ENCODE measurements at places on chromosomes 3 and 15.
A peak's percentile ranks its signal among the peaks of the same experiment; 100 is the strongest.

- DNase-seq, result no peak
Observed at GRCh38 chr15:101111570-101112262, 140.1 kb downstream of the CHSY1 start.

DNA sequence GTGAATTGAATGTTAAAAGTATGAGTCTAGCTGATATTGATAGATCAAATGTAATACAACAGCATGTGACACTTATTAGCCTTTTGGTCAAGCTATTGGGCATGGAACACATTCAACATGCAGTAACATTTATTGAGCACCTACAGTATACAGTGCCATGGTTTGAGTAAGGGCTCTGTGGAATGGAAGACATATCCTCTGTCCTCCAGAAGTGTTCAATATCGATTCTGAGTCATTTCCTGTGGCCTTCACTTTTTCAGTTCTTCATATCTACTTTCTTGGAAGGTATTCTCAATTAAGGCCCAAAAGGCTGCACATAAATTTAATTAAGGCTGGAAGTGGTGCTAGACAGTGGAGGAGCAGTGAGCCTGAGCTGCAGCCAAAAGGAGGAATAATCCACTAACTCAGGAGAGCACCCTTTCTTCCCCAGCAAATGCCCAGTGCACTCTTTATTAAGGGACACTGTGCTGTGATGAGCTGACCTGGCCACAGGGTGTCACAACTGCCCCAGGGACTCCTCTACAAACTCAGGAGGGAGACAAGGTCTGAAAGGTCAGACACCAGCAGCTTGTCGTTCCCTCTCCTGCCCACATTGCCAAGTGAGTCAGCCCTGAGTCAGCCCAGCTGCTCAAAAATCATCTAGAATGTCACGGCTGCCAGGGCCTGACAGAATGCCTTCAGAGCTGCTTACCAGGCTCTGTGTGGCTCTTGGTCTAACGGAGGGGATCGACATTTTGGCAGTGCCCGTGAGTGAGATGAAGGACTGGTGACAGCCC is 544.8 kb downstream of the AGBL1 start:
- DNase-seq, result peak; percentile 45

DNA sequence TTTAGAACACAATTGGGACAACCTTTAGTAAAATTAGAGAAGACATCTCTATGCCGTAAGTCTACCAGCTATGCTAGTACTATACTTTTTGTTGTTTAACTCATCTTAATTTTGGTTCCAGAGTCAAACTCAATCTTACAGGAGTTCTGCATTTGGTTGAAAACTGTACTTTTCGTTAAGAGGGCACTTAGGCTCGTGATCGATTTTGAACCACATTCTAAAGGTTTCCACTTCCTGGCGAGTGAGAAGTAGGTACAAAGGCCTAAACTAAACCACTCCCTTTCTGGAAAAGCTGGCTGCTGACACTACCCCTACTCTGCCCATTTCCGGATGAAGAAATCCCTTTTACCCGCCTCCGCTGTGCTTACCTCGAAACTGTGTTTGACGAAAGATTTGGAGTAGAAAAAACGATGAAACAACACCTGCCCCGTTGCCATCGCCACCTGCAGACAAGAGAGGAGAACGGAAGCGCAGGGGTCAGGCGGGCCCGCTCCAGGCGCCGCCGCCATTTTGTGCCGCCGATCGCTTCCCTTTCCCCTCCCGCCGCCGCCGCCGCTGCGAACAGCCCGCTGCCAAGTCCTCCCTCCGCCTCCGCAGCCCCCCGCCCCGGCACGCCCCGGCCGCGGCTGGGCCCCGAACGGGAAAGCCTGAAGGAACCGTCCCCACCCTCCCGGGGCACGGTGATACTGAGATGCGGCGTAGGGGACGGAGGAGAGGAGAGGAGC is 748 bp downstream of the CCNL1 start:
- peak; percentile 45 for DNase-seq

DNA sequence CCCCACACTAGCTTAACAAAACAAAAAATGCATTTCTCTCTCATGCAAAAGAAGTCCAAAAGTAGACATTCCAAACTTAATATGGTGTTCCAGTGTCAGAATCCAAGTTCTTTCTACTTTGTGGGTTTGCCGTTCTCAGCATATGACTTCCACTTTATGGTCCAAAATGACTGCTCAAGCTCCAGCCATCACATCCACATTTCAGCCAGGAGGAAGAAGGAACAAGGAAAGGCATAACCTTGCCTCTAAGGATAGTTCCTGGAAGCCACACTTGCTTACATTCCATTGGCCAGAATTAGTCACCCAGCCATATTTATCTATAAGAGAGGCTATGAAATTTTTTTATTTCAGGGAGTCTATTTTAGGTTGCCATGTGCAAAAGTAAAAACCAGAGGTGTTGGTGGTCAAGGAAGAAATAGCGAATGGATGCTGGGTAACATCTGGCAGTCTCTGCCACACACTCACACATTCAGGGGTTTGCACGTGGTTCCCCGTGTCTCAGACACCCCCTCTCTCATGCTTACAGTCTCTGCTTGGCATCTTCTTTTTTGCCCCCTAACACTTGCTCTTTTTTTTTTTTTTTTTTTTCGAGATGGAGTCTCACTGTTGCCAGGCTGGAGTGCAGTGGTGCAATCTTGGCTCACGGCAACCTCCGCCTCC is 69.3 kb downstream of the RPL39L start:
- no peak for DNase-seq

- DNase-seq, result no peak
Observed at GRCh38 chr3:111874177-111874820, 15.2 kb downstream of the PHLDB2 start.

DNA sequence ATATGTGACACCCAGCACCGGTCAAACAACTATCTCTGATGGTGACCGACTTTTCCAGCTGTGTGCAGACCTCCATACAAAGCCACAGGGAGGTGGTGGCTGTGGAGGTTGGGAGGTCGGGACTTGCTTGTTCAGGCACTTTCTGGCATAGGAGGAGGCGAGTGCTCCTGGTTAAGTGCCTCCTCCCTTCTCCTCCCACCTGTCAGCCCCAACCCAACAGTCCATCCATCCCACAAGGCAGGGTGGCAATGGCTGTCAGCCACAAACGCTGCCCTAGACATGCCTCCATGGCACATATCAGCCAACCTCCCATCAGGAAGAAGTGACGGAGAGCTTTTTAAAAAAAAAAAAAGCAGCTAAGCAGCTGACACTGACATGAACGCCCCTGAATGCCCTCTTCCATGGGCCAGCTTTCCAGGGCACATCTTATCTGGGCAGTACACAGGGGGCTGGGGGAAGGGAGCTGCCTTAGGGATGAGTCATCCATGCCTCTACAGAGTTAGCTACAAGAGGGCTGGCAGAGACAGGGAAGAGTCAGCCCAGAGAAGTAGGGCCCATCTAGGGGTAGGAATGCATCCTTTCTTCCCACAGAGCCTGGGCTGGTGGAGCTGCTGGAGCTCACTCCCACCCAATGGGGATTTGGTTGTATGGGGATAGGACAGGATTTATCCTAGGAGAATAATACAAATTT is 41.2 kb downstream of the CCDC12 start:
- no peak for DNase-seq

DNA sequence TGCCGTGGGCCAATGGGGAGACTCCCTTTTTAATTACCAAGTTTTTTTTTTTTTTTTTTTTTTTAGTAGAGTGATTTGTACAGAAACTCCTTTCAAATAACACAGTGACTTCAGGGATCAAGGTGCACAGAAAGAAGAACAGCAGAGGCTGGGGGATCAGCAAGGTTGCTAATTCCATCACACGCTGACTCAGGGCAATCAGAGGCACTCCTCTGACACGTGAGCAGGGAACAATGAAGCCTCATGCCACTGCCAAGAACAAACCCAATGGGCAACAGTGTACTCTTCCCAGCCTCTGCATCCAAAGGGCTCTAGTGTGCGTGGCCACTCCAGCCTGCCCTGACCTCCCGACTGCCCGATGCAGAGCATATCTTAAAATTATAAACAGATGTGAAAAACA is 186.7 kb upstream of the WNT5A start:
- no peak for DNase-seq

DNA sequence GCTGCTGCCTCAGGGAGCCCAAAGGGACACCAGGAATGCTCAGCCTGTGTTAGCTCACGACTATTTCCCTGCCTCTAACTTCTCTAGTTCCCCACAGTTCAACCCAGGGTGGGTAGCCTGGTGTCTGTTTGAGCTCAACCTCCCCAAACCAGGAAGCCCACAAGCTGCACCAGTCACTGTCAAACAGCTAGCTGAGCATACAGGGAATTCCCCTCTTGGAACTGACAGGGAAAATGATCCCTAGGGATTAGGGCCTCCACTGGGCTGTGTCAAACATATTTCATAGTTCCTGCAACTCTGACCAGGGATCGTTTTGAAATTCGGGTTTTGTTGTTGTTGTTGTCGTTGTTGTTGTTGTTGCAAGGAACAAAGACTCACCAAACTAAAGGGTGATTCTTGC is 147.1 kb upstream of the ICE2 start:
- DNase-seq, result no peak

- DNase-seq, result no peak
Observed at GRCh38 chr15:42378011-42378410, 18.7 kb downstream of the CAPN3 start.

- DNase-seq, result no peak
Observed at GRCh38 chr15:89116404-89116803, 28.1 kb downstream of the ABHD2 start.

DNA sequence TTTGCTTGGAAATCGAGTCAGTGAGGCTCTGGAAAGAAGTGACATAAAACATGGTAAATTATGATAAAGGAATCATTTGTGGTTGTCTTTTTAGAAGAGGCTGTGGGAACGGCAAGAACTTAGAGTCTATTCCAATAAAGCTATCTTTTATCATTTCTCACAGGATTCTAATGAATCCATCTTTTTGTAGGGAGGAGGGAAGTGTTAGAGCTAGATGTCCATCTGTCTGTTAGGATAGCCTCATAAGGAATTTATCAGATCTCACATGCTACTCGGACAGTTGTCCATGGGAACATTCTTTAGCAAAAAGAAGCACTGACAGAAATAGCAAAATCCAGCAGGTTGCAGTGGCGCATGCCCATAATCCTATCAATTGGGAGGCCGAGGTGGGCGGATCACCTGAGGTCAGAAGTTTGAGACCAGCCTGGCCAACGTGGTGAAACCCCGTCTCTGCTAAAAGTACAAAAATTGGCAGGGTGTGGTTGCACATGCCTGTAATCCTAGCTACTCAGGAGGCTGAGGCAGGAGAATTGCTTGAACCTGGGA is 37.0 kb downstream of the STARD9 start:
- no peak for DNase-seq

DNA sequence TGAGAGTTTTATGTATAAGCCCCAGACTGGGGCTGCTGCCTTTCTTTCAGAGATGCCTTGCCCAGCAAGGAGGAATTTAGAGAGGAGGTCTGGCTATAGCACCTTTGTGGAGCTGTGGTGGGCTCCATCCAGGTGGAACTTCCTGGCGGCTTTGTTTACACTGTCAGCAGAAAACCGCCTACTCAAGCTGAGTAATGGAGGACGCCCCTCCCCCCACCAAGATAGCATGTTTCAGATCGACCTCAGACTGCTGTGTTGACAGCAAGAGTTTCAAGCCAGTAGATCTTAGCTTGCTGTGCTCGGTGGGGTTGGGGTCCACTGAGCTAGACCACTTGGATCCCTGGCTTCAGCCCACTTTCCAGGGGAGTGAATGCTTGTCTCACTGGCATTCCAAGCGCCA is 155.6 kb downstream of the STXBP5L start:
- no peak for DNase-seq

DNA sequence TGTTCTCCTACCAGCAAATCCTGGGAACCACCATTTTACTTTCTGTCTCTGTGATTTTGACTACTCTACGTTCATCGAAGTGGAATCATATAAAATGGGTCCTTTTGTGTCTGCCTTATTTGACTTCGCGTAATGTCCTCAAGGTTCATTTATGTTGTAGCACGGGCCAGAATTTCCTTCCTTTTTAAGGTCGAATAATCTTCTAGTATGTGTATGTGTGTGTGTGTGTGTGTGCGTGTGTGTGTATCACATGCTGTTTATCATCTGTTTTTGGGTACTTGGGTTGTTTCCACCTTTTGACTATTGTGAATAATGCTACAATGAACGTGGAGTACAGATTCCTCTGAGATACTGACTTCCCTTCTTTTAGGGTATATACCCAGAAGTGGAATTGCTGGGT is 35.3 kb downstream of the STARD5 start:
- no peak for DNase-seq

- no peak for DNase-seq
Observed at GRCh38 chr3:129665024-129665768, 58.7 kb upstream of the PLXND1 start.

GRCh38 chr3:88986834-88987233 is 120.6 kb upstream of the EPHA3 start:
- DNase-seq, result no peak

- DNase-seq, result no peak
Observed at GRCh38 chr3:188796122-188796631, 375.6 kb upstream of the TPRG1 start.

GRCh38 chr15:86316726-86317383 is 237.2 kb downstream of the AGBL1 start:
- DNase-seq, result no peak

GRCh38 chr3:100600181-100601042 is 9.0 kb upstream of the ADGRG7 start:
- DNase-seq, result no peak

- DNase-seq, result no peak
Observed at GRCh38 chr3:101936419-101937356, 87.4 kb downstream of the NFKBIZ start.

GRCh38 chr3:186239321-186239720 is 122.7 kb downstream of the DGKG start:
- no peak for DNase-seq

DNA sequence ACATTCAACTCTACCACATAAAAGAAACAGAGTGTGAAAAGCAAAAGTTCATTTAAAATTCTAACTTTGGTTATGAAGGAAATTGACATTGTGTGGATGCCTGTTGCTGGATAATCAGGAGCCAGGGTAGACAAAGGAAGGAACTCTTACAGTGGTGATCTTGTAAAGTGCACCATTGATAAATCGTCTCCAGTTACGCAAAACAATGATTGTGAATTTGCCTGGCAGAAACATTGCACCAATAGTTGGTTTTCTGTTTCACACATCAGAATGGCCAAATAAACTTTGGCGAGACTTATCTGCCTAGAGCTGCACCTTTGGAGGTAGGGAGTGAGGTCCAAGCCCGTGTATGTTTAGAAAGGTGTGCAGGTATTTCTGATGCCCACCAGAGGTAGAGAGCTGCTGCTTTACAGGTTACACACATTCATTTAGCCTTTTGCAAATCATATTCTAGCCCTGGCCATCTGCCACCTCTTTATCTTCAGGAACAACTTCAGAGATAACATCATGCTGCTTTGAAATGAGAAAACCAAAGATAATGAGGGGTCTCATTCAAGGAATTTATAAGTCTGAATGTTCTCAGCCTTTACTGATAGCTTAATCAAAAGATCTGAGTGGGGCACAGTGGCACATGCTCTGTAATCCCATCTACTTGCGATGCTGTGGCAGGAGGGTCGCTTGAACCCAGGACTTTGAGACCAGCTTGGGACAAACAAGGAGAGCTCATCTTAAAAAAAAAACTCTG is 47.4 kb upstream of the P3H2 start:
- no peak for DNase-seq
